ENCODE measurements at places on chromosomes 1 and 21.

DNA sequence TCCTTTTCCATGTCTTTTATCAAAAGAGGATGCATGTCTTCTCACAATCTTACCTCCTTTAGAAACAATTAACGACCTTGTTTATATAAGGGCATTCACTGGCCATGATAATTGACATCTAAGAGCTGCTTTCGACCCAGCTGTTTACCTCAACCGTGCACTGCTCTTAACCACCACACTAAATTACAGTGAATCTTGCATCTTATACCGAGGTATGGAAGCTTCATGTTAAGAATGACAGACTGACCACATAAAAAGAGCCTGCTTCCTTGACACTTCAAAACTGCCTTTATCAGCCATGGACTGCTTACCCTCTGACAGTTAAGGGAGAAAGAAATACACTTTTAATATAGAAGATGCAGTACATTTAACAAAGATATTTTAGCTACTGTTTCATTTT lies 301.7 kb upstream of the LYPLAL1 start:
- no peak for DNase-seq

- peak; percentile 11 for DNase-seq
Observed at GRCh38 chr1:202192770-202193613, 607 bp upstream of the LGR6 start.

DNA sequence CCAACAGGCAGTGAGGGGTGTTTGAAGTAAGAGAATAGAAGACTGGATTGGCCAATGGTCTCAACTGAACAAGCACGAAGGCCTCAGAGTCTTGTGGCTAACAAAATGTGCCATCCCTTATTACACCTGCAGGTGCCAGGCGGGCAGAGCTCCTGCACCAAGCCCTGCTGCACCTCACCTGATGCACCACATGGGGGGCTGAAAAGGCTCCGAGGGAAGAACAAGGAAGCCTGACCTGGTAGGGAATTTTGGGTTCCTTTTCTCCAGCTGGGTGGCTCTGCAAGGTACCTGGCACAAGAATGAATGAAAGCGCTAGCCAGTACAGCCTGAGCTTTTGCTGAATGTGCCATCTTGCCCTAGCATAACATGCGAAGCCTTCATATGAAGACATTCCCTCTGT lies 9.7 kb downstream of the HSD3B1 start:
- no peak for DNase-seq

GRCh38 chr21:45139473-45139872 lies 65.1 kb downstream of the ADARB1 start:
- no peak for DNase-seq

- DNase-seq = no peak
Observed at GRCh38 chr1:1160281-1160930, 13.3 kb upstream of the TTLL10 start.

GRCh38 chr1:66787641-66788040 lies 13.4 kb downstream of the INSL5 start:
- no peak for DNase-seq

DNA sequence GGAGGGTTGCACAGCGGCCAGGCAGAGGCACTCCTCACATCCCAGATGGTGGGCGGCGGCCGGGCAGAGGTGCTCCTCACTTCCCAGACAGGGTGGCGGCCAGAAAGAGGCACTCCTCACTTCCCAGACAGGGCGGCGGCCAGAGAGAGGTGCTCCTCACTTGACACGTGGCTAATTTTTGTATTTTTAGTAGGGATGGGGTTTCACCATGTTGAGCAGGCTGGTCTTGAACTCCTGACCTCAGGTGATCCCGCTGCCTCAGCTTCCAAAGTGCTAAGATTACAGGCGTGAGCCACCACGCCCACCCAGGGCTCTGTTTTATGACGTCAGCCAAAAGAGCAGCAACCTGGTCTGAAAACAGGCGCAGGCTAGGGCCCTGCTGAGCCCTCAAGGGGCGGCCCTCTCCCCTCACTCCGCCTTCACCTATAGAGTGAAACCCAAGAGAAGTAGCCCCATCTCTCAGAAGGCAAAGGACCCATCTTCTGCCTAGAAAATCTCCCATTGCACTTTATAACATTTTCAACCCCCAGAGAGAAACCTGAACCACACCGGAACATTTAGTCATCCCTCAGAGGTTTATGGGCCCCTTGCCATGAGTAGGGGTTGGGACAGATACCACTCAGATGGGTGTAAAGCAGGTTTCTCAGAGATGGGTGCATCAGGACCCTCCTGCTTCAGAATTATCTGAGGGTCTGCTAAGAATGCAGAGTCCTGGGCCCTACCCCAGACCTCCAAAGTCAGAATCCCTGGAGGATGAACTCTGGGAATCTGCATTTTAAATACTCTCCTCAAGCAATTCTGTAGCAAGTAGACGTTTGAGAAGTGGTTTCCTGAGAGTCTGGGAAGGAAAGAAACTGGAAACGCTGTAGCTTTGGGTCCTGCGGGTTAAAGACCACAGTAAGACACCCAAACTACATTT lies 40.8 kb downstream of the CDK18 start:
- no peak for DNase-seq

GRCh38 chr21:42799948-42800347 lies 79.4 kb downstream of the WDR4 start:
- no peak for DNase-seq

DNA sequence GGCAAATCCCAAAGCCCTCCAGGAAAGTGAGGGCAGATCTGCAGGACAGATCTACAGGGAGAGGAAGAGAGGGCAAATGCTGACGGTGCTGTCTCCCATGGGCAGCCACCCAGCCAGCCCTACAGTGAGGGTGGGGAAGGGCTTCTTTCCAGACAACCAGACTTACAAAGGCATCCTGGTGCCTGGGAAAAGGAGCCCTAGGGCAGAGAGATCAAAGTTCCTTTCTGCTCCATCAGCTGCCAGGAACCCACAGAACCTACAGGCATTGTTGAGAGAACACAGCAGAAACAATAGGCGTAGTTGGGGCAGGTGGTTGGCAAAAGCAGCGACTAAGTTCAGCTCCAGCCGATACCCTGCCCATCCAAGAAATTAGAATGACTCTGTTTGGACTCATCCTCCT lies 332.4 kb downstream of the KCNH1 start:
- DNase-seq = no peak

GRCh38 chr1:47351305-47351704 lies 17.7 kb downstream of the CMPK1 start:
- DNase-seq = peak; percentile 7

DNA sequence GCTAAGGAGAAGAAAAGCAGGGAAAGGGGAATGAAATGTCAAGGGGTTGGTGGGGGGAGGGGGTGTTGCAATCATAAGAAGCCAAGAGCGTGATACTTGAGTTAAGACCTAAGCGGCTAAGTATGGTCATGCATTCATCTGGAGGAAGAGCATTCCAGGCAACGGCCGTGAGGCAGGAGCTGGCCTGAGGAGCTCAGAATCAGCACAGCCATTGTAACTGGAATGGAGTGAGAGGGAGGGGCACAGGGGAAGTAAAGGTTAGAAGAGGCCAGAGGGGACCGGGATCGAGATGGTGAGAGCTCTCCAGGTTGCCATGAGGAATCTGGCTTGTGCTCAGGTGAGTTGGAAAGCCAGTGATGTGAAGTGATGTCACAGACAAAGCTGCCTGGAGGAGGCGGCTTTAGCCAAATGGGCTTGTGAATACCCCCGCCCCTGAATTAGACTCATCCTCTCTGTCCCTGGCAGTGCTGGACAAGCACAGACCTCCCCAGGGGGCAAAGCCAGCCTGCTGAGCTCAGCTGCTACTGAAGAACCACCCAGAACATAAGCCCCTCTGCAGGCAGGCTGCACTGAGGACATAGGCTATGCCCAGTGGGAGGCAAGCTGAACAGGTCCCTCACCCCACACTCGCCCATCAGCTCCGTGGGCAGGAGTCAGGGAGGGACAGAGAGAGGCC lies 61.1 kb upstream of the LAPTM5 start:
- DNase-seq = no peak

- DNase-seq = no peak
Observed at GRCh38 chr1:45051005-45051772, 39.1 kb downstream of the UROD start.

GRCh38 chr1:1051127-1051810 lies 22.8 kb downstream of the RNF223 start:
- no peak for DNase-seq

DNA sequence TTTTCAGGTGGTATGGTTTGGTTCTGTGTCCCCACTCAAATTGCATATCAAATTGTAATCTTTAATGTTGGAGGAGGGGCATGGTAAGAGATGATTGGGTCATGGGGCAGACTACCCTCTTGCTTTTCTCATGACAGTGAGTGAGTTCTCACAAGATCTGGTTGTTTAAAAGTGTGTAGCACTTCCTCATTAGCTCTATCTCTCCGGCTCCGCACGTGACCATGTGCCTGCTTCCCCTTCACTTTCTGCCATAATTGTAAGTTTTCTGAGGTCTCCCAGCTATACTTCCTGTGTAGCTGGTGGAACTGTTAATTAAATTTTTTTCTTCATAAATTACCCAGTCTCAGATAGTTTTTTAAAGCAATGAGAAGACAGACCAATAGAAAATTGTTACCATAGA lies 843.2 kb downstream of the AMY1C start:
- DNase-seq = no peak

DNA sequence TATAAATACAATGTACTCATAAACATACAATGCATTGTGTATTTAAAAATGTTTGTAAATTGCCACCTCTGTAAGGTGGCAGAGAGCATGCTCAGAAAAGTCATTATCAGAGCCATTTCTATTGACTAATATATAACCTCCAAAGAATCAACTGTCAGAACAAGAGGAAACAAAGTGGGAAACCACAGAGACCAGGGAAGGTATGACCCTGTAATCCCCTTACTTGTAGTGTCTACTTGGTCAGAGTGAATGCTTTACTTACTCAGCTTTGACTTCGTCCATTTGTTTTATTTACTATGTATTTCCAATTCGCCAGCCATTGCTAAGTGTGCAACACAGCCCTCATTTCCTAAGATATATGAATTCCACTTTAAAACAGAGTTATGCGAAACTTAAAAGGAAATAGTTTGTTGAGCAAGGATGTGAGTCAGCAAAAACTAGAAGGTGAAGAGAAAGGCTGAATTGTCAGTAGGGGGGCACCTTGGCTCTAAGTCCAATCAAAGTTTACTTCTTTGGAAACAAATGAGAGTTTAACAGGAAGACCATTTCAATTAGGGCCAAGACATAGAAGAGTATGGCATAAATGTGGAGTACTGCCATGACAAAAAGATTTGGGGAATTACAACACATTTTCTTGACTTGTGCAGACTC lies 671.7 kb upstream of the PTBP2 start:
- DNase-seq = no peak

DNA sequence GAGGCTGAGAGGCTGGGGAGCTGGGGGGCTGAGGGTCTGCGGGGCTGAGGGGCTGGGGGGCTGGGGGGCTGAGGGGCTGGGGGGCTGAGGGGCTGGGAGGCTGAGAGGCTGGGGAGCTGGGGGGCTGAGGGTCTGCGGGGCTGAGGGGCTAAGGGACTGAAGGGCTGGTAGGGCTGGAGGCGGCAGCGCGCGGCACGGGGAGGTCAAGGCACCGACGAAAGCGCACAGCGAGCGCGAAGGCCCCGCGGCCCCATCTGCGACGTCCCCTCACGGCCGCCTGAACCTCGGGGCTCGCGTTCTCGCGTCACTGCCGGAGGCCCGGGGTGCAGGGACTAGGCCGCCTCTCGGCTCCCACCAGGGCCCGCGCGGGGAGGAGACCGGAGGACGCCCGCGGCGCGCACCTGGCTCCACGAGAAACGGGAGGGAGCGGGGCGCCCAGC lies 356 bp downstream of the INTS11 start:
- no peak for DNase-seq

DNA sequence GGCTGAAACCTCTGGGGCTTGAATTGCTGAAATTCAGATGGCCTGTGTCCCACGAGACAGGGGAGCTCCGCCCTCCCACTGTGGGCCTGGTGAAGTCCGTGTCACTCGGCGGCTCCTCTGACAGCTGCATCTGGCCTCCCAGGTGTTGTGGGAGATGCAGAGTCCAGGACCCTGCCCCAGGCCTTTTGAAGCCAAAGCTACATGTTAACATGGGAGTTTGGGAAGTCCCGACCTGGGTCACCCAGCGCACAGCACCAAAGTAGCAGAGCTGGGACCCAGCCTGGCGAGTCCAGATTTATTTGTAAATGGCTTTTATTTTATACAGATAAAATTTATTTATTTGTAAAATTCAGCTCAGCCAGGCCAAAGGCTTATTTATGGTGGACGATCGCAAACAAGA lies 28.9 kb downstream of the SLC37A1 start:
- DNase-seq = no peak

- no peak for DNase-seq
Observed at GRCh38 chr1:147612366-147612765, 58.0 kb downstream of the ACP6 start.

GRCh38 chr1:165316153-165316772 lies 40.3 kb downstream of the LMX1A start:
- DNase-seq = no peak

- peak; percentile 92 for DNase-seq
Observed at GRCh38 chr1:9289711-9290485, 2.8 kb upstream of the SPSB1 start.

GRCh38 chr1:51288578-51288977 lies 41.8 kb downstream of the TTC39A start:
- no peak for DNase-seq

DNA sequence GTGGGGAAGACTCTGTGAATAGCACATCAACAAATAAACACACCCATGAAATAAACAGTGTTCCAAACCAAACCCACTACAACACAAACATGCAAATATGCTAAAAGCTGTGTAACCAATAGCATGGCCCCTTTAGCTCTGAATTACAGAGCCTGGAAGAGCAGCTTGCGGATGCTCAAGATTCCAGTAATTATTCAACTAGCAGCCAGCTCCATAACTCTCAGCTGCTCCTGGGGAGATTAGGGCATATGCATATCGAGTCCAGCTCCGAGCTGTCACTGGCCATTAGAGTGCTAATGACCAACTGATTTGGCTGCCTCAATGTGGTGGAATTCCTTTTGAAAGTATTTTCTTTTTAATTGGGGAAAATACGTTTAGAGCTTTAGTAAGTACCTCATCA lies 207.1 kb downstream of the HHAT start:
- DNase-seq = no peak

DNA sequence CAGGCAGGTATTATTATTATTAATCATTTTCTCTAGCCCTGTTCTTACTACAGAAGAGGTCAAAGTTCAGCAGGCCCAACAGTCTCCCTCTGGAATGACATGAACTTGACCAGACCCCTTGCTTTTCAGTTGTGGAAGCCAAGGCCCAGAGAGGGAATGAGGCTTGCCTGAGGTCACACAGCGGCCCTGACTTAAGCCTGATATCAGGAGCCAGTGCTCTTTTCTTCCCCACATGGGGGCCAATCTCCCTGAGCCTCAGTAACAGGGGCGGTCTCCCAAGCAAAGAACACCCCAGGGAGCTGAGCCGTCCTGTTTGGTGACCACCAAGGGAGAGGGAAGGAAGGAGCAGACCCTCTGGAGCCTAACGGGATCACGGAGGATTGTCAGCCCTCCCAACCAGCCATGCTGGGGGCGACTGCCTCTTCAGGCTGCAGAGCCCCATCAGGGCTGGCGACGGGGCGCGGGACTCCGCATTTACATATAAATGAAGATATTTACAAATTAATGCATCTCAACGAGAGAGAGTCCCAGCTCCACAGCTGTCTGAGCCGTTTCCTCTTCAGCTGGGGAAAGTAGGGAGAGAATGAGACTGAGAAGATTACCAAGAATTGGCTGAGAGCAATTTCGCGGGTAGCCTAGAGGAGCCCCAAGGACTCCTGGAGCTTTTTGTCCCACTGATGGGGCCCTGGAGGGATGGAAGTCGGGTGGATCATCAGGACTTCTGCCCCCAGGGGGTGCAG lies 186.1 kb upstream of the KLHDC7A start:
- DNase-seq = no peak

Measured in fibroblast of gingiva (primary cell).